A172 (cell line): ENCODE measurements at places on chromosomes 3 and 15. TPM values are rescaled to one million over a fixed set of nuclear protein-coding genes. Genes with fewer than 3 reads are reported as not detected.

DNA sequence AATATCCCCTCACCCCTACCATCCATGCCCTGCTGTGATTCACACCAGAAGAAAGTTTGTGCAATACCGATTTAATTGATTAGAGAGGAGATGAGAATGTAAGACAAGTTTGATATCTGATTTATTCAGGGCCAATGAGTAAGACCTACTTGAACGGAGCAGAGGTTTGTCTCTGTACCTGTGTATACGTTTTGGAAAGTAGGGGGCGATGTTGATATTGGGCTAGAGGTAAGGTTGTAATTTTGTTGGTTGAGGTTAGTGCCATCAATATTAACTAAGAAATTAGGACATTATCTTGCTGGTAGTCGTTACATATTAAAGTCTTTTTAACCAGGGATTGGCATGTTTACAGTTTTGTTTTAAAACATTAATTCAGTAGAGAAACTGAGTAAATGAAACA is 20.5 kb downstream of the EAF2 start:
- no peak for DNase-seq

- no peak for DNase-seq
Observed at GRCh38 chr3:136920904-136921611, 36.7 kb upstream of the IL20RB start.

DNA sequence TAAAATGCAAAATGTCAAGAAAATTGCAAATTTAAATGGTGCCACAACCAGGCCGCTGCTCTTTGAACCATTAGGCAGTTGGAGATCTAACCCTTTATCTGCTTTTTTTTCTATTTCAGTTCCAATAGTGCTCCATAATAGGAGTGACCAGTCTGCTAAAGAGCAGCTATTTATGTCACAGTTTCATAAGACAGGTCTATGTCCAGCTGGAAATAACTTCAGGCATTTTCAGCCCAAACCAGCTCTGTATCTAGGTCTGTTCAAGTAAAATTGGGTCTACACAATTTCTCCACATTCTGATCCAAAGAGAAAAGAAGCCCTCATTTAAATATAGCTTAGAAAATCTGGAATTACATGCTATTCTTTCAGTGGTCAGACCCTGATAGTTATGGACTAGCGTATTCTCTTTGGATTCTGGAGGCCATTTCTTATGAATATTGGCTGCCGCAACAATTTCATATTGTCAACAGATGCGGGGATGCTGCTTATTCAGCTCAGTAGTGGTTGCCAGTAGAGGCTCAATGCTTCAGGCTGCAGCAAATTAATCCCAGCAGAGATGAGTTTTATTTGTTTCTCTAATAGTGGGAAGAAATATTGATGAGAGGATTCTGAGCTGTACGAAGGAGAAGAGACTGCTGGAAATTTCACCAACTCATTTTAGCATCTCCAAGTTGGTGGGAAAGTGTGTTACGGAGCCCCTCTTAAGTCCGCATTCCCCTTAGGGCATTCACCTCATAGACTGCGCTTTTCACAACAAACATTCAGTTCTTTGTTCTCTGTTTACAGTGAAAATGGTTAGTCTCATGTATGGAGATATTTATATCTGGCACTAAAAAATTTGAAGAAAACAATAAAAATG is 887.0 kb downstream of the ROBO1 start:
- no peak for DNase-seq

GRCh38 chr3:4864503-4864902 is 114.7 kb upstream of the BHLHE40 start:
- DNase-seq = no peak

DNA sequence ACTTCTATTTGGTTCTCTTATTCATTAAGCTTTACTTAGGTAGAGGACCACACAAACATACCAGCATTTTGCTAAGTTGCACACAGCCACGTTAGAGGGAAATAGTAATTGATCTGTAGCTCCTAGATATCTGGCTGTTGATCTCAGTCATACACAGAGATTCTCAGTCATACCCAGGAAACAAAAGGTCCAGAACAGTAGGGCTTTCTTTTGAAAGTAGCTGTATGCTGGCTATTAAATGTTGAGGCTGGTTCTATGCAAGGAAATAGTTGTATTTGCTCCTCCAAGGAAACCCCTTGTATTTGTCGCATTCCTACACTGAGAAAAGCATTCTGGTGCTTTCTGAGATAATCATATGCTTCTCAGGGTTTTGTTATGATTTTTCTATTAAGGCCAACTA is 523.8 kb downstream of the SOX2 start:
- no peak for DNase-seq

DNA sequence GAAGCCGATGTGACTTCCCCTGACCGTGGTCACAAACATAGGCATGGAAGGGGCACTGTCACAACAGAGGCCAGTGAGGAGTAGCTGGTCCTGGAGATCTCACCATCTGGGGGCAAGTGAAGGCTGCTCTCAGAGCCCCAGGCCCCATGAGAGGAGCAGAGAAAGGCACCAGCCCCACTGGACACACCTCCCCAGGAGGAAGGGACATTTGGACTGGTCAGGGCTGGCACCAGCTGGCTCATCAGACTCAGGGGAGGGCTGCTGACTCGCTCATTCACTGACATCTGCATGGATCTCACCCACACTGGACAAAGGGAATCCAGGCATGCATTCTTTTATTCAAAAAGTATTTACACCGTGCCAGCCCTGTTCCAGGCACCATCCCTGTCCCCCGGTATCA is 26.8 kb downstream of the ESYT3 start:
- DNase-seq = peak; percentile 64

- DNase-seq = no peak
Observed at GRCh38 chr15:31831596-31831995, 198.7 kb upstream of the CHRNA7 start.

- DNase-seq = no peak
Observed at GRCh38 chr3:72678380-72678779, 169.9 kb downstream of the SHQ1 start.

- peak; percentile 35 for DNase-seq
Observed at GRCh38 chr3:138457863-138458735, 23.7 kb downstream of the ESYT3 start.

DNA sequence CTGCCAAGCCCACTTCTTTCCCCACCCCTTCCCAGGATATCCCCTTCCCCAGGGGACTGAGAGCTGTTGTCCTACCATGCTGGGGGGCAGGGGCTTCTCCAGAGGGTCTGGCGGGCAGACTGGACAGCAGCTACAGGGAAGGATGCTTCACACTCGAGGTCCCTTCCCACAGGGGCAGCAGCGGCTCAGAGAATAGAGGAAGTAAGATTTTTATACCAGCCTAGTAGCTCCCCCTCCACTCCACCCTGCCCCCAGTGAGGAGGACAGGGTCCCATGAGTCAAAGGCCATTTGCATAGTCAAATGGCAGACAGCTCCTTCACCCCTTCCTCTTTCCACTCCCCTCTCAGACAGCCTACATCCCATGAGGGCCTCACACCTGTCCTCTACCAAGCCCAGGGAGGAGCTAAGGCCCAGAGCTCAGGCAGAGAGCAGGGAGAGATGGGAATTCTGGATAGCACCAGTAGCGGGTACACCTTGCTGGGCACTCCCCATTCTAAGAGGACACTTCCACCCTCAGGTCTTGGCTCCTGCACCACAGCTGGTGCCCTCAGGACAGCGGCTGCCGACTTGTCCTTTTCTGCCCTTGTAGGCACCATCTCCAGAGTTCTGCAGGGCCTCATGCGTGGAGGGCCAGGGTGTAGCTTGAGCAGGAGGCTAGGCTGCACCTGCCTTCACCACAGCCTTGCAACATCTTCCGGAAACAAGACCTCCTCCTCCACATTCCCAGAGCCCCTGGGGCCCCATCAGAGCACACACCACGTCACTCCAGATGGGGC is at the start of gene TLR9:
Gene TLR9, minus strand, starts transcription at position 194 of the 777 bp plus-strand sequence. Its CDS starts 116 bp downstream, at position 78.
- DNase-seq = no peak

GRCh38 chr3:127667119-127667681 is 5.6 kb upstream of the ABTB1 start:
- no peak for DNase-seq

DNA sequence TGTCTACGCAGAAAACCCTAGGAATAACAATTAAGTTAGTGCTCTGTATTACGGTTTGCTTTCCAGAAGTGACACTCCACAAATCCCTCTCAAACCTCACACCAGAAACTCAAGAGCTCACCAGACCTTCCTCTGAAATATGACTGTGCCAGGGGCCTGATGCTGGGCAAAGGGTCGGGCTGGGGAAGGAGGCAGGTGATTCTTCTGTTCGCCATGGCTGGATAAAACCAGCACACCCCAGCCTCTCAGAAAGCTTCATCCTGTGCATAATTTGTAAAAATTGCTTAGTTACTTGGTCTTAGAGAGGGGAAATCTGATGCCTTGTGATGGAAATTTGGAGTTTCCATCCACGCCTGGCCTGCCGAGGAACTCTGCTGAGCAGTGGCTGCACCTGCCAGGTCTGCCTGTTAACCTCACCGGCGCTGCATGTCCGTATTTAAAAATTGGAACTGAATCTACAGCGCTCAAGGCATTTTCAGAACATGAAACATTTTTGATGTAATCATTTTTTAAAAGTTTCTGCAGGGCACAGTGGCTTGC is 22.7 kb upstream of the ATP1B3 start:
- DNase-seq = no peak

- no peak for DNase-seq
Observed at GRCh38 chr15:70190965-70191364, 93.2 kb upstream of the TLE3 start.

DNA sequence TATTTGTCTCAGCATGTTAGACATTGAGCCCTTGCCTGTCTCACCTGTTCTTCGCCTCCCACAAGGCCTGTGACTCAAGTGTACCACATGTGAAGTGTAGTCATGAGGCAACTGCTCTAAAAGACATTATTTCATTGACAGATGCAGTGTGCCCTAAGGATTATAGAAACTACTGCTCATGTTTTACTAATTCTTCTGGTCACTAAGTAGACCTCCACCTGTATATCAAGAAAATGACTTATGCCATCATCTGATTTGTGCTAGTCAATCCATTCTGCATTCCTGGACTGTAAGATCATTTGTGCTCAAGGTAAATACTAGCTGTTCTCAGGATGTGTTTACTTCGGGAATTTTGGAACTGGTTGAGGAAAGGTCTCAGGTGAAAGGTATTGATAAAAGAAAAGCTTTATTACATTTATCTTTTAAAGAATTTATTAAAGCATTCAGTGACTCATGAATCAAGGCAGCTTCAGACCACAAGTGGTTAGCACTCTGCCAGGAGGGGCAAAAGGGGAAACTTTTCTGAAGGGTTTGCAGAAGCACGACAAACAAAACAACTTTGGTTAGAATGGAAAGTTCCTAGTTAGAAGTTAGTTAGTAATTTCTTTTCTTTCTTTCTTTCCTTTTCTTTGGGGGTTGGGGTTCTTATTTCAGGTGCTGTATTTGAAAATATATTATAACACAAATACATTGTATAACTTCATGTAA is 465.3 kb upstream of the CBLB start:
- peak; percentile 49 for DNase-seq

HOMER2 gene
- total RNA-seq = 26.7 and 34.1 TPM in 2 replicates

CFAP100 gene
- not detected in 2 replicates for total RNA-seq

PPP1R2 gene
- total RNA-seq = 61.4 and 180 TPM in 2 replicates
